D721Med (cell line): ENCODE measurements at places on chromosomes 1 and 21.

DNA sequence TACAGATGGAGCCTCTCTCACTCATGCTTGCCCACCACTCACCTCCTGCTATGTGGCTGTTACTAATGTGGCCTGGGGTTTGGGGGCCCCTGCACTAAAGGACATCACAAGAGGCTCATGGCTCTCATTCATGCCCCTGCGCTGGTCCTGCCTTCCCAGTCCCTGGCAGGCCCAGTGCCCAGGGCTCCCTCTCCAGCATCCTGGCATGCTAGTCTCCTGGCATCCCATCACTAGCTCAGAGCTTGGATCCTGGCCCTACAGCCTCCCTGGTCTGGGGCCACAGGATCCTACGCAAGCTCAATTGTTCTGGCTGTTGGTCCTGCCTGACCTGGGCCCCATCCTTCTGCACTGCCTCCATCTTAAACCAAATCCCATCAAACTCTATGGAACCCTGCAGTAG is 685.4 kb downstream of the PTPRU start:
- DNase-seq = no peak

- no peak for DNase-seq
Observed at GRCh38 chr1:233328142-233328921, 808 bp downstream of the MAP3K21 start.

GRCh38 chr1:164640686-164641352 is 81.8 kb downstream of the PBX1 start:
- no peak for DNase-seq

GRCh38 chr1:234918961-234919761 is 209.5 kb downstream of the TOMM20 start:
- no peak for DNase-seq

- no peak for DNase-seq
Observed at GRCh38 chr21:42387843-42388340, 8.0 kb downstream of the TMPRSS3 start.

GRCh38 chr1:1021920-1022259 is 2.0 kb downstream of the AGRN start:
- no peak for DNase-seq
